Activated T-cell treated with anti-CD3 and anti-CD28 coated beads for 4 hours (primary cell): ENCODE measurements at places on chromosomes 11 and 22.
A peak's percentile ranks its signal among the peaks of the same experiment; 100 is the strongest.

DNA sequence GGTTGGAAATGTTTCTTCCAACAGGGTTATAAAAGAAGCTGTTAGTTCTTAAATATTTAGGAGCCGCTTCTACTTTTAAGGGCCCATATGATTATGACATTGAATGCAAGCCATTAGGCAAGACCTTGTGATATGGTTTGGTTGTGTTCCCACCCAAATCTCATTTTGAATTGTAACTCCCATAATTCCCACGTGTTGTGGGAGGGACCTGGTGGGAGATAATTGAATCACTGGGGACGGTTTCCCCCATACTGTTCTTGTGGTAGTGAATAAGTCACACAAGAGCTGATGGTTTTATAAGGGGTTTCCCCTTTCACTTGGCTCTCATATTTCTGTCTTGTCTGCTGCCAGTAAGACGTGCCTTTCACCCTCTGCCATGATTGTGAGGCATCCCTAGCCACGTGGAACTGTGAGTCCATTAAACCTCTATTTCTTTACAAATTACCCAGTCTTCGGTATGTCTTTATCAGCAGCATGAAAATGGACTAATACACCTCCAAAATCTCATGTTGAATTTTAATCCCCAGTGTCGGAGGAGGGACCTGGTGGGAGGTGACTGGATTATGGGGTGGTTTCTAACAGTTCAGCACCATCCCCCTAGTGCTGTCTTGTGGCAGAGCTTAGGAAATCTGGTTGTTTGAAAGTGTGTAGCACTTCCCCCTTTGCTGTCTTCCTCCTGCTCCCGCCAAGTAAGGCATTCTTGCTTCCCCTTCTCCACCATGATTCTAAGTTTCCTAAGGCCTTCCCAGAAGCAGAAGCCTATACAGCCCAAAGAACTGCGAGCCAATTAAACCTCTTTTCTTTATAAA lies 4.3 kb downstream of the CD59 start:
- DNase-seq: no peak

DNA sequence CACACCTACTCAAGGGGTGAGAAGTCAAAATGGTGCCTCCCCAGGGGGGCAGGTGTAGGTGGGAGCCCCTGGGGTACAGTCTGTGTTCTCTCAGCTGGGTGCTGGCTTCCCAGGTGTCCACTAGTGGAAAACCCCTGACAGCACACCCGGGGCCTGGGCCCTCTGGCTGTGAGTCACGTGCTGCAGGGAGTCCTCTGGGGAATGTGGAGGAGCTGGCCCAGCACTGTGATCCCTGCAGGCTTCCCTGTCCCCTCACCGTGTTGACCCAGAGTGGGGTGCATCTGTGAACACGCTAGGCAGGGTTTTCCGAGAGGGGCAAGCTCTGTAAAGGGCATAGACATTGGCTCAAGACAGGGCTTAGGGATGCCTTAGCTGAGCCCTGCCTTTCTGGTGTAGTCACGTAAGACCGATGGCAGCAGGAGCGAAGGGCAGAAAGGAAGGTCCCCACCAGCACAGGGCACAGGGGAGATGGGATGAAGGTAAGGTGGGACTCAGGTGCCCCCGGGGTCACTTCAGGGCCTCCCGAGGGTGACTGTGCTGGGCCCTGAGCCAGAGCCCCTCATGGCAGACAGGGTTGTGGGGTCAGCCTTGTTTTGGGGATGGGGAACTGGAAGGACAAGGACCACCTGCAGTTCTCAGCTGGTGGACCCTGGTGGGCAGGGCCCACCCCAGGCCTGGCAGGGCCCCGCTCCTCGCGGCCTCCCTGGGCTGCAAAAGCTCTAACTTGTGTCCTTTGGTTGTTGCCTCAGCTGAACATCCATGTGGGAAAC lies 14.1 kb downstream of the DERL3 start:
- DNase-seq: no peak

DNA sequence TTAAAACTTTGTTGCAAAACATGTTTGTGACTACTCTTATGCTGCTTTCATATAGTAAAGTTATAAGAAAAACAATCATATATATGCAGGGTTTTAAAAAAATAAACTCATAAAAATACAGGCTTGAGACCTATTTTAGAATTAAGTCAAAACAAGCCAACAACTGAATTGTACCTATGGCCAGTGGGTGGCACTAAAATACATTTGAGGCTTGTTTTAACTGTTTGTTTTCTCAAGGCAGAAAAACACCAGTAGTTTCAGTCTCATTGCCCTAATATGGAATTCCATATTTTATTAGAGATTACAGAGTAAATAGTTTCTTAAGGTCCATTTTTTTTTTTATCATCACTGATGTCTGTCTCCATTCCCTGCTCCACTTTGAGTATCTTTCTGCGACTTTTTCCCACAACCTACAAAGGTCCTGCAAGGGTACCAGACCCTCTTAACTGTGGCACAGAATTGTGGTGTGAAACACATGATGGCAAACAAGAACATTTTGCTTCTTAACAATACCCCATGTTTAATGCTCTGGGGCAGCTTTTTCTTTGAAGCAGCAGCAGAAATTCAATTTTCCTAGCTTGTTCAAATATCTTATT lies 8.5 kb upstream of the CCDC89 start:
- DNase-seq: no peak

DNA sequence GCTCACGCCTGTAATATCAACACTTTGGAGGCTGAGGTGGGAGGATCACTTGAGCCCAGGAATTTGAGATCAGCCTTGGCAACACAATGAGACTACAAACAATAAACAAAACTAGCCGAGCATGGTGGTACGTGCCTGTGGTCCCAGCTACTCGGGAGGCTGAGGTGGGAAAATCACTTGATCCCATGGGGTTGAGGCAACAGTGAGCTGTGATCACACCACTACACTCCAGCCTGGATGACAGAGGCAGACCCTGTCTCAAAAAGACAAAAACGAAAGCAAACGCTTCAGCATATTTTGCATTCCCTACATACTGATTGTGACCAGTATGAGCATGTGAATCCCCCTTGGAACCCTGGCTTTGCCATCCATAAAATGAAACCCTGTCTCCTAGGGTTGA lies 33.9 kb upstream of the MN1 start:
- DNase-seq: no peak

GRCh38 chr22:41925783-41926460 lies 684 bp downstream of the TNFRSF13C start:
- peak; percentile 62 for DNase-seq

GRCh38 chr11:19905280-19905853 lies 192.7 kb downstream of the NAV2 start:
- no peak for DNase-seq

- DNase-seq: no peak
These were observed 572.7 kb downstream of the SOX6 start for GRCh38 chr11:15783619-15784018.

DNA sequence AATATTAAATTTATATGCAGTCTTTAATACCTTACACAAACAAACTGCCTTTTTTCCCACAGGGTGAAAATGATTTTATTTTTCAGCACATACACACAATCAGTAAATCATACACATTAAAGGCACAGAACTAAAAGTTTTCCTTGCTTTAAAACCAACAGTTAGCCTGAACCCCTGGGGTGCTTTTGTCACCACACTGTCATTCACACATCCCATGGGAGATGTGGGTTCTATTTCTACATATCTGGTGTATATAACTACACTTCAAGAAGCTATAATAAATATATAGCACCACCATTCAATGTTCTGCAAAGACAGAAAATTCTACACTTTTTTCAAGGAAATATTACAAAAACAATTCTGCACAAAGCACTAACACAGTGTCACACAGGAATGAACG lies 197.0 kb downstream of the GUCY1A2 start:
- DNase-seq: no peak

DNA sequence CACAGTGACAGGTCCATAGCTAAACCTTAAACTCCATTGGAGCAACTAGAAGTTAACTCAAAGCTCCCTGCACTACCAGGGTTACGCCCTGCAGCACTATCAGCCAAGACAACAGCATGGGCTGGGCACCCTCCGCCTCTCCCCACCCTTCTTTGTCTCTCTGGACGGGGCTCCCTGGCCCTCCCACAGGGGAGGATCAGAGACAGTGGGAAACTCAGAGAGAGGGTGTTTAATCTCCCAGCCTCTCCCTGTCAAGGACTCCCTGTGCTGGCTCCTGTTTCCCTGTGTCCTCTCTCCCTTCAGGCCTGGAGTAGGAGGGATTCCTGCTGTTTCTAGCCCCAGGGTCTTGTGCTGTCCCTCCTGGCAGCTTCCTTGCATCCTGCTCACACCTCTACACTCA lies 56.9 kb upstream of the CSNK2A3 start:
- DNase-seq: no peak

DNA sequence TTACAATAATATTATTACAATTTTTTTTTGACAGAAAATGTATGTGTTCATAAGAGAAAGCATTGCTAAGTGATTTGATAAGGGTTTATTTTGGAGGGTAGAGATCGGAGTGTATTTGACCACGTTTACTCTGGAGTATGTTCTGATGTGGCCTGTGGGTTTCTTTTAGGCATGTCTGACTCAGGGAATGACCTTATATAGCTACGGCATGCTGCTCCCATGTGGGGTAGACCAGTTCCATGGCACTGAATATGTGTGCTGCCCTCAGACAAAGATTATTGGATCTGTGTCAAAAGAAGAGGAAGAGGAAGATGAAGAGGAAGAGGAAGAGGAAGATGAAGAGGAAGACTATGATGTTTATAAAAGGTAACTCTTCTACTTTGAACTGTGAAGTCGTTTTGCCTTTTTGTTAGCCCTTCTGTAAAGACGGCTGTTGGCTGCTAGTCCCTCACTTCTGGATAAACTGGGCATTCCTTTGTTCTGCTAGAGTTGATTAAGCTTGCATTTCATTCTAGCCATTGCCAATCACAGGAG lies 38.1 kb upstream of the ST14 start:
- no peak for DNase-seq

DNA sequence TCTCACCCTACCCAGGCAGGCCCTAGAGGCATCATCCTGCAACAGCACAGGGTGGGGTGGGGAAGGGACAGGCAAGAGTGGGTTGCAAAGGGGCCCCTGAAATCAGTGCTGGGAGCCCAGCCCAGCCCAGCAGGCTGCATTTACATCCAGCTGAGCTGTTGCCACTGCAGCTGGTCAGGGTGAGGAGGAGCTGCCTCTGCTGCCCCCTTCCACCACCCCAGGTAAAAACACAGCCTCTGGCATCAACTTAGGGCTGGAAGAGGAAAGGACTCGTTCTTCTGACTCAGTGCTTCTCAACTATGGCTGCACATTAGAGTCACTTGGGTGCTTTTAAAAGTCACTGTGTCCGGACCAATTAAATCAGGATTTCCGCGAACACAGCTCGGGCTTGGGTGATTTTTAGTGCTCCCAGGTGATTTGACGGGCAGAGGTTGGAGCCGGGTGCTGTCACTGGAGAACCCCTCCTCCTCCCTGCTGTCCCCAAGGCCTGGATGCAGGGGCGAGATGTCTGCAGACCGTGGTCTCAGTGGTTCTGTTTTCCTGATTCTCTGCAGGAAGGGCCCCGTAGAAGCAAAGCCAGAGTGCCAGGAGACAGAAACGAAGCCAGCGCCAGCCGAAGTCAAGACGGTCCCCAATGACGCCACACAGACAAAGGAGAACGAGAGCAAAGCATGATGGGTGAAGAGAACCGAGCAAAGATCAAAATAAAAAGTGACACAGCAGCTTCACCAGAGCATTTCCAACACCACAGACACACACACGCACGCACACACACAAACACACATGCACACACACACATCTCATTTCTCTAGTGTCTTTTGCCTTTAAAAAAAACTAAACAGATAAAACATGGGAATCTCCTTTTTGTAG lies 39.4 kb upstream of the TTC12 start:
- DNase-seq: no peak

DNA sequence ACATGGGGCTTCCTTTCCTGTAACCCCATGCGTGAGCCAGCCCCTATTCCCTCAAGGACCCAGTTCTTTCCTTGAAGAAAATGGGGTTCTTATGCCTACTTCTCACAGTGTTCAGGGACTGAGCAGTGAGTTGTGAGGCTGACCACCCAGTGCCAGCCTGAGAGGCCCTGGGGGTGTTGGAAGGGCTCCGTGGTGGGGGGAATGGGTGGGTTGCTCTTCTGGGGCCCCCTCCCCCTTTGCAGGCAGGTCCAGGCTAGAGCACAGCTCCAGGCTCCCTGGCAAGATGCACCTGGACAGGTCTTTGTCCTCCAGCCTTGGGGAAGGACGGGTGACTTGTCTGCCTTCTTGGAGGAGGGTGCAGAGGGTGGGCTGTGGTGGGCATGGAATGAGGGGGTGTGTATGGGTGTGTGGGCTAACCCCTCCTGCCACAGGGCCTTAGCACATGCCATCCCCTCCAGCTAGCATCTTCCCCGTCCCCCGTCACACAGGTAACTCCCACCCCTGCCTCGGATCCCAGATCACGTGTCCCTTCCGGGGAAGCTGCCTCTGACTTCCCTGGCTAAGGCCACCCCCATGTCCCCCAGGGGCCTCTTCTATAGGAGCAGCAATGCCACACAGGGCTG lies 64.6 kb downstream of the MYEOV start:
- DNase-seq: no peak

- DNase-seq: no peak
These were observed 361.0 kb upstream of the ANO3 start for GRCh38 chr11:25970726-25971508.

DNA sequence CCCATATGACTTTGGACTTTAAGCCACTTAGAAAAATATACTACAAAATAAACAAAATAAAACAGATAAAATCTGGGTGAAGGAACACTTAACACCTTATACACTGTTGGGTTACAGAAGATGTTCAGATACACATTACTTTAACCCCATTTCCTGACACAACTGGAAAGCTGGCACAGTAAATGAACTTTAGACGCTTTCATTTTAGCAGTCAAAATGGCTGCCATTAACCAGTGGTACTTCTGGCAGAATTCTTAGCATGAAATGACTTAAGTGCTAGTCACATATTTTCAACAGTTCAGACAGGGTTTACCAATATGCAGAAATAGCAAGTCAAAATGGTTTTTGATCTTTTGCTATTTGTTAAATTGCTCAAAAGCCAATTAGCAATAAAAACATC lies 37.9 kb downstream of the PIK3C2A start:
- no peak for DNase-seq

GRCh38 chr11:75135651-75136050 lies 15.3 kb upstream of the SLCO2B1 start:
- no peak for DNase-seq

GRCh38 chr11:69826773-69827172 lies 7.6 kb upstream of the FGF3 start:
- DNase-seq: no peak

- no peak for DNase-seq
These were observed 10.7 kb upstream of the IL18BP start for GRCh38 chr11:71988050-71988449.

- DNase-seq: no peak
These were observed 80.3 kb upstream of the AKIP1 start for GRCh38 chr11:8830641-8831040.

DNA sequence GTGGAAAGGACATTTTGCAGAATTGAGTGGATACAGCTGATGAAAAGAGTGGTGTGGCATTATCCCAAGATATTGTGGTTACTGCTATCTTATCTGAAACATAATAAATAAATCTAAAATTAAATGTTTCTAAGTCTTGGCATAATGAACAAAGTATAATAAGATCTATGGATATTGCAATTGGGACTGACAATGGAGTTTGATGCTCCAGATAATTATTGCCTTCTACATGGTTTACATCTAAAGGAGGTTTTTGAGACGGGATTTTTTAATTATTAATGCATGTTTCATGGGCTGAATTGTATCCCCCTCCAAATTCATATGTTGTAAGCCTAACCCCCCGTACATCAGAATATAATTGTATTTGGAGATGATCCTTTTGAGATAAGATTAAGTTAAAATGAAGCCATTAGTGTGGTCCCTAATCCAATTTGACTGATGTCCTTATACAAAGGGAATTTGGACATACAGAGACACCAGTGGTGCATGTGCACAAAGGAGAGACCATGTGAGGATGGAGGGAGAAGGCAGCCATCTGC lies 198.5 kb downstream of the MSANTD4 start:
- DNase-seq: no peak

GRCh38 chr11:66857234-66857926 lies 516 bp downstream of the LRFN4 start:
- DNase-seq: no peak
